ENCODE measurements at places on chromosomes 6 and 20.

GRCh38 chr6:43758617-43759050 is 11.4 kb upstream of the VEGFA start:
- no peak for DNase-seq

- DNase-seq, result no peak
Observed at GRCh38 chr6:89763550-89763949, 56.0 kb downstream of the MDN1 start.

- no peak for DNase-seq
Observed at GRCh38 chr6:160337301-160337700, 10.9 kb upstream of the SLC22A3 start.

DNA sequence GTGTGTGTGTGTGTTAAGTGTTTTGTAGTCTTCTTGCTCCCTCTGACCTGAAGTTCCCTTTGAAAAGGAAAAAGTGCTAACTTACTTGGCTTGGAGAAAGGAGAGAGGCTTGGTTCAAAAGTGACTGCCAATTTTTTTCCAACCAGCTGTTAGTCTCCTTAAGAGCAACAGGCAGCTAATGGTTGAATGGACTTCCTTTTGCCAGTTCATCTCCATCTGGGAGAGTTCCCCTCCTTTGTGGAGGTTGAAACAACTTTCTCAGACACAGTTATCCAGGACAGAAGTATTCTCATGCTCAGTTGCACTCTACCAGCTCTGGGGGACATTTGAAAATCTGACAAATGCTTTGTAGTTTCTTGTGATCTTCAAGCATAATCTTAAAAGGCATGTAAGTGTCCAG is 4.5 kb downstream of the RIPOR2 start:
- no peak for DNase-seq

DNA sequence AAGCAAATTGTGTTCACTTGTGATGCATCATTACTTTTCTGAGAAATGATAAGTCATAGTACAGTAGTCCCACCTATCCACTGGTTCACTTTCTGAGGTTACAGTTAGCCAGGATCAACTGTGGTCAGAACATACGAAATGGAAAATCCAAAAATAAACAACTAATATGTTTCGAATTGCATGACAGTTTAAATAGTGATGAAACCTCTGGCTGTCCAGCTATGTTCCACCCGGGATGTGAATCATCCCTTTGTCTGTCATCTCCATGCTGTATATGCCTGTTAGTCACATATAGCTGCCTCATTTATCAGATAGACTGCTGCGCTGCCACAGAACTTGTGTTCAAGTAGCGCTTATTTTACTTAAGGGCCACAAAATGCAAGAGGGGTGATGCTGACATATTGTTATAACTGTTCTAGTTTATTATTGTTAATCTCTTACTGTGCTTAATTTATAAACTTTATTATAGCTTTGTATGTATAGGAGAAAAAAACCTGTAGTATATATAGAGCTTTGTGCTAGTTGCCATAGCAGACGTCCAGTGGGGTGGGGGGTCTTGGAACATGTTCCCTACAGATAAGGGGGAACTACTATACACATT is 29.2 kb downstream of the AFDN start:
- no peak for DNase-seq

Measured in activated CD4-positive, CD25-positive, alpha-beta regulatory T cell (primary cell).